ENCODE measurements at places on chromosomes 13 and 19.

- DNase-seq, result no peak
Measured at GRCh38 chr19:58366585-58367430, 4.3 kb upstream of the ZNF497 start.

- no peak for DNase-seq
Measured at GRCh38 chr19:50947123-50947522, 5.7 kb downstream of the KLK5 start.

DNA sequence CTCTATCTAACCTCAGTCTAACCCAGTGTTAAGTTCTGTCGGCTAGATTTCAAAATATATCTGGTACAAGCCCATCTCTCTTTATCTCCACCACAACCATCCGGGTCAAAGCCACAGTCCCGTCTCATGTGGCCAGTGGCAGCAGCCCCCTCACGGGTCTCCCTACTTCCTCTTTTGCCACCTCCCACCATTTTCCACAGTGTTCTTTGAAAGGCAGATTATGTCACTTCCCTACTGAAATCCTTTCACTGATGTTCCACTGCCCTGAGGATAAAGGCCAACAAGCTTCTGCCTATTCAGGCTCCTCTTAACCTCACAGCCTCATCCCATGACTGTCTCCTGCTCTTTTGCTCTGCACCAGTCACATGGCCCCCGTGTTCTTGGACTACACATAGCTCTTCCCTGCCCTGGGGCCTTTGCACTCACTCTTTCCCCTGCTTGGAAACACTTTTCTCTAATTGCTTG, 117.2 kb downstream of the UBL3 start:
- DNase-seq, result no peak

GRCh38 chr13:74036373-74036772, 97.8 kb downstream of the KLF12 start:
- DNase-seq, result no peak

GRCh38 chr19:37467608-37468090, 405 bp upstream of the ZNF569 start:
- no peak for DNase-seq

GRCh38 chr13:60931858-60932546, 483.6 kb downstream of the PCDH20 start:
- no peak for DNase-seq

DNA sequence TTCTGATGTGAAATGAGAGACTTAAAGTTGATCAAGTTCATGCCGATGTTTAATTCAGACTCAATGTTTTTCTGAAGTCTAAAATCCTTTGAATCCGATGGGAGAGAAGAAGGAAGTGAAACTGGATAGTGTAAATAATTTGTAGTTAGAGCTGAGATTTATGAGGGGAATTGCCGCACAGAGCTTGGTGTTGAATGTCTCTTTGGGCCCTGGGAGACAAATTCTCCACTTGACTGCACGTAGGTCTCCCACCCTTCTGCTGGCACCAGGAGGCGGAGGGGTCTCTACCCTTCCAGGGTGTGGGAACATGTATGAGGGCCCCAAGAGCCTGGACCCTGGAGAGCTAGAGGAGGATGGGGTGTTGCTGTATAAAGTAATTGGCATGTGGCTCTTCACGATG, 140.8 kb upstream of the SERP2 start:
- no peak for DNase-seq

DNA sequence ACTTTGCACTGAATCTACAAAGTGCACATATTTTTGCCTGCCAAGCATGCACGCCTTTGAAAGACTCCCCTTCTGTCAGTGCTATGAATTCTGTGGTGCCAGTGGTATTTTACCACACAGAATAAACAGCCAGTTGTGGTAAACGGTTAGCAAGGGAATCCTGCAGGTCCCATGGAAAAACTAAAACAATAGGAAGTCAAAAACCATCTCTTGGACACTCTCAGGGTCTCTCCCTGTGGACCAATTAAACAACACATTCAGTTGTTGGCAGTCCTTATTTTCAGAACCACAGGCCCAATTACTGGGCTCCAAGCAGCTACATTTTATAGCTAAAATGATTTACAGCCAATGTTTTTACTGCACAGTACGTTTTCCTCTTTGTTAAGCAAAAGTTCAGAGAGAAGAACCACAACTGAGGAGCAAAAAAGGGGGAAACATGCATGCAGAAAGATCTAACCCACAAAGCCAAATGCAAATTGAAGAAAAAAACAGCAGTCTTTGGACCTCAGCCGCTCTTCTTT, 116.9 kb downstream of the KCTD12 start:
- DNase-seq, result no peak

DNA sequence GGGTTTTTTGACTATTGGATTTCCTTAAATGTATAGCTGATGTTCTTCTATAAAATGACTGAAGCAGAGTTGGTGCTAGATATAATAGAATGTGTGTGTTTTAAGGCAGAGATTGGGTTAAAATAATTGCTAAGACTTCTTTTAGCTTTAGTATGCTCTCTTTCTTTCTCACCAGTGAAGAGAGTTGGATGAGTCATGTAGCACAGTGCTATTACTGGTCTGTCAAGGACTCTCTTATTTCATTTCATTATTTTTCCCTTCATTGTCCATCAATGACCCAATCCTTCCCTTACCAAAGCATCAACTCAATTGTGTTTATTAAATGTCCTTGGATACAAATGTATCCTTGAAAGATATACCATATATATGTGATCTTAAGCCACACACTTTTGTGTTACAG, 268.9 kb downstream of the IRS2 start:
- DNase-seq, result no peak

- no peak for DNase-seq
Measured at GRCh38 chr13:112074139-112074865, 7.4 kb downstream of the SOX1 start.

DNA sequence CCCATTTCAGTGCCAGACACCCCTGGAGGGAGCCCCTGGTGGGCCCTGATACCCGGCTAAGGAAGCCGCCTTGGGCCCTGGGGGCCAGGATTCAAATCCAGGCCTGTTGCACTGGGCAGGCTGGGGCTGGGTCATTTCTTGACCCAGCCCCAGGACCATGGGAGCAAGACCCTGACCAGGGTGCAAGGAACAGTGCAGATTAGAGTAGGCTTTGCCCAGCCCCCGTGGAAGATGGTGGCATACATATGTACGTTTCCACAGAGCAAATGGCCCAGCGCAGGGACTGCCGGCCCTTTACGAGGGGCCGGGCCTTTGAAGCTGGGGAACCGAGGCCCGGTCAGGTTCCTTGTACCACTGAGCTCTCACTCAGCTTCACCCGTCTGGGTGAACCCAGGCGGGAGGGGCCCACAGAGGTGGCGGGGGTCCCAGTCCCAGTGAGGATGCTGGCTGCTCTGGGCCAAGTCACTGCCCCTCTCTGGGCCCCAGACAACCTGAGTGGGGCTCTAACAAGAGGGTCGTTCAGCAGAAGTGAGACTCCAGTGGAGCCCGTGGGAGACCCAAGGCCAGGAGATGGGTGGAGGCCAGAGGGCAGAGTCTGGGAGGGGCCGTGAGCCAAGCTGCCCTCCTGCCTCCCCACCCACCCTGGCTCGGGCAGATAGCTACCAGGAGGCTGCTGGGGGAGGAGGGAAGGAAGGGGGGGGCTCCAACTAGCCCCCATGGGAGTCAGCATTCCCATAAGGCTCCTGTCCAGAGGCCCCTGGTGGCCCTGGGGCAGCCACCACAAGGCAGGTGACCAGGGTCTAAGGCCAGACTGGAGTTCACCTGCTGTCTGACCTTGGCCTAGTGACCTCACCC, 2.7 kb downstream of the MKNK2 start:
- DNase-seq, result no peak

GRCh38 chr13:99279637-99280036, 21.5 kb upstream of the GPR18 start:
- DNase-seq, result no peak

DNA sequence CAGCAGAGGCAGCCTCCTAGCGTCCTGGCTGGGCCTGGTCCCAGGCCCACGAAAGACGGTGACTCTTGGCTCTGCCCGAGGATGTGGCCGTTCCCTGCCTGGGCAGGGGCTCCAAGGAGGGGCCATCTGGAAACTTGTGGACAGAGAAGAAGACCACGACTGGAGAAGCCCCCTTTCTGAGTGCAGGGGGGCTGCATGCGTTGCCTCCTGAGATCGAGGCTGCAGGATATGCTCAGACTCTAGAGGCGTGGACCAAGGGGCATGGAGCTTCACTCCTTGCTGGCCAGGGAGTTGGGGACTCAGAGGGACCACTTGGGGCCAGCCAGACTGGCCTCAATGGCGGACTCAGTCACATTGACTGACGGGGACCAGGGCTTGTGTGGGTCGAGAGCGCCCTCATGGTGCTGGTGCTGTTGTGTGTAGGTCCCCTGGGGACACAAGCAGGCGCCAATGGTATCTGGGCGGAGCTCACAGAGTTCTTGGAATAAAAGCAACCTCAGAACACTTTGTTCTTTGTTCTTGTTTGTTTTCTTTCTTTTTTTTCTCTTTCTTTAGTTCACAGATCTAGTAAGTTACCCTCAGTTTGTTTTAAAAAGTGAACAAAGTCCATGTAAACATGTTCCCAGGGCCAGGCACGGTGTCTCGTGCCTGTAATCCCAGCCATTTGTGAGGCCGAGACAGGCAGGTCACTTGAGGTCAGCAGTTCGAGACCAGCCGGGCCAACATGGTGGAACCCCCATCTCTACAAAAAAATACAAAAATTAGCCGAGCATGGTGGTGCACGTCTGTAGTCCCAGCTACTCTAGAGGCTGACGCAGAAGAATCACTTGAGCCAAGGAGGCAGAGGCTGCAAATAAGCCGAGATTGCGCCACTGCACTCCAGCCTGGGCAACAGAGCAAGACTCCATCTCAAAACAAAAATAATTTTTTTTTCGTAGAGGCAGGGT, 10.2 kb downstream of the ANGPTL4 start:
- DNase-seq, result no peak

- no peak for DNase-seq
Measured at GRCh38 chr13:108113407-108113806, 101.9 kb downstream of the LIG4 start.

DNA sequence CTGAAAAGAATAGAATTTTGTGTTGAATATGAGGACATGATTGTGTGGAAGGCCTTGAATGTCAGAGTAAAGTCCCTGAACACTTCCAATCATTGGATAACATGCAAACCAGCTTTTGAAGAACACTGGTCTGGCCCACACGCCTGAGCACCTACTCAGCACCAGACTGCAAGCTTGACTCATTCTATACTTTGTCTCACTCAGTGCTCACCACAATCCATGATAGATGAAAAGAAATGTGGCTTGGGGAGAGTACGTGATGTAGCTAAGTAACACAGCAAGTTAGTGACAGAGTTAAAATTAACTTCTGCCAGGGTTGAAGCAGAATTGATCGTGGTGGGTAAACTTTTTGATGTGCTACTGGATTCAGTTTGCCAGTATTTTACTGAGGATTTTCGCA, 12.0 kb downstream of the DLEU7 start:
- no peak for DNase-seq

DNA sequence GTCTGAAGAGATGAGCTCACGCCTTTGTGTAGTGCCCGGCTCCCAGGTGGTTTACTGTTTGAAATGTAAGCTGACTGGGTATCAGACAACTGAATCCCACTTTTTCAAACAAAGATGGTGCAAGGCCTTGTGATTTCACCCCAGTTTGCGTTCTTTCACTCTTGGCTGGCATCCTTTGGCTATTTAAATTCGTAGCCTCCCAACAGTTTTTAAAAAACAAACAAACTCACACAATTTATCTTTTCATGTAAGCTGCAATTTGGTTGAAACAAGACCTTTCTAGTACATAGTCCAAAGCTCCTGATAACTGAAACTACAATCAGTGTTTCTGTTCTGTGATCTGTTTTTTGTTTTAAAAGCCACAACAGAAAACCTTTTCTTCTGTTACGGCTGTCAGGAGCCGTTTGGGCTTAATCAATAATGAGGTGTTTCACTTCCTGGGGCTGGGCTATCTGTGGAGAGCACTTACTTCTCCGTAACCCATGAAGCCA, 65.1 kb upstream of the NPAS1 start:
- no peak for DNase-seq

GRCh38 chr19:8459520-8460270, 14.9 kb downstream of the HNRNPM start:
- DNase-seq, result no peak

GRCh38 chr19:39539518-39540332, at the start of gene EID2:
Gene EID2, minus strand, starts transcription at chr19:39540161. Its CDS starts 82 bp downstream, at chr19:39540079.
- peak; percentile 49 for DNase-seq

DNA sequence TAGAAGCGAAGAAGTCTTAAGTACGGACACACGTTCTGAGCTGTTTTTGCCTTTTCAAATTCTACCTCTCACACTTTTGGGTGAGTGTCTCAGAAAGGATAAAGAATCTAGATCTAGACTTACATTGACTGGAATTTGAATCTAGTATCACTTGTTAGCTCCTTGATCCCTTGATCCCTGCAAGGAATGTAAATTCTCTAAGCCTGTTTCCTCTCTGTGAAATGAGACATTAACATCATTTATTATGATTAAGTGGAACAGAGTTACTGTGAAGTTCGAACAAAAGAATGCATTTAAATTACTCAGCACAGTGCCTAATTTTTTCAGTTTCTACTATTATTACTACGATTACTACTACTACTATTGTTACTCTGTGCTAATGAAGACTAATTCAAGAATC, 86.6 kb upstream of the POSTN start:
- DNase-seq, result no peak

DNA sequence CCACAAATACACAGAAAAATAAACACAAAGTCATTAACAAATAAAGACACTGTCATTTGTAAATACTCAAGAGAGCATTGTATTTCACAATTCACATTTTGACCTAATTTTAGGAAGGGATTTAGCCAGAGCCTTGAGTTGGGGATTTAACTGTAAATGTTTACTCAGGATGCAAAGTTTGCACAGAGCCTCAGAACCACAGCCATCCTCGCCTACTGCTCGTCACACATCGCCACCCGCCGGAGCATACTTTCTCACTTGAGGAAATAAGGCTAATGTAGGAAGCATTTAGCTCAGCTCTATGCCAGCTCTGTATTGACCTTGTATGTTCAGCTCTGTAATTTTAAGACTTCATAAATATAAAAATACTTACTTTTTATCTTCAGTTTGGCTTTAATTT, 442.7 kb downstream of the OXGR1 start:
- no peak for DNase-seq

DNA sequence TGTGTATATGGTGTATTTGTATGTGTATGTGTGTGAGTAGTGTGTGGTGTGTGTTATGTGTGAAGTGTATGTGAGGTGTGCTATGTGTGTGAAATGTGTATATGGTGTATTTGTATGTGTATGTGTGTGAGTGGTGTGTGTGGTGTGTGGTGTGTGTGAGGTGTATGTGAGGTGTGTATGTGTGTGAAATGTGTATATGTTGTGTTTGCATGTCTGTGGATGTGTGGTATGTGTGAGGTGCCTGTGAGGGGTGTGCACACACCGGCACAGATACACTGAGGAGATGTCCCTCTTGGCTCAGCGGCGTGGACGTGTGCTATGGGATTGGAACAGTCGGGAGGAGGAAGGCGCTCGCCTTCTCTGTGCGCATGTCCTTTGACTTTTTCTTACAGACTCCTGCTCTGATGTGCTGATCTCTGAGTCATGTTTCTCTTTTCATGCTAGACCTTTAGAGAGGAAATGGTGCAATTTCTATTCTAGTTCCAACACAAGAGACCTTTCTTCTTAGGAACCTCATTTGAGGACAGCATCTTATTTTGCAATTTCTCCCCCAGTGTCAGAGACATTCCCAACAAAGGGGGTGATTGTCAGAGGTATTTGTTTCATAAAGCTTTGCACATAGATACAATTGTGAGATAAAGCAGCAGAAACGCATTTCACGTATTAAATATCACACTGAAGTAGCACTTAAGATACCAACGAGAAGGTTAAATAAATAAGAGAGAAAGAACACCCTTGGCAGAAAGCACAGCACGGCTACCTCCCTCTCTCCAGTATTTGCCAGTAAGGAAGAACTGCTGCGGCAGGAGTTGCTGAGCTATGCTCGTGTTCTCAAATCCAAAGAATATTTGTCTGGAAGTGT, 11.3 kb upstream of the TNFRSF19 start:
- DNase-seq, result peak; percentile 75

- DNase-seq, result no peak
Measured at GRCh38 chr13:62444805-62445204, 1029.2 kb upstream of the PCDH20 start.

All from AG04449 (cell line).